ENCODE measurements at places on chromosomes 13 and 19.

- DNase-seq: peak; percentile 65
Observed at GRCh38 chr13:21476893-21477472, 17.9 kb upstream of the ZDHHC20 start.

- DNase-seq: no peak
Observed at GRCh38 chr19:5558101-5558621, 9.6 kb downstream of the TINCR start.

GRCh38 chr19:18503971-18504885 lies 17.6 kb downstream of the ELL start:
- no peak for DNase-seq

DNA sequence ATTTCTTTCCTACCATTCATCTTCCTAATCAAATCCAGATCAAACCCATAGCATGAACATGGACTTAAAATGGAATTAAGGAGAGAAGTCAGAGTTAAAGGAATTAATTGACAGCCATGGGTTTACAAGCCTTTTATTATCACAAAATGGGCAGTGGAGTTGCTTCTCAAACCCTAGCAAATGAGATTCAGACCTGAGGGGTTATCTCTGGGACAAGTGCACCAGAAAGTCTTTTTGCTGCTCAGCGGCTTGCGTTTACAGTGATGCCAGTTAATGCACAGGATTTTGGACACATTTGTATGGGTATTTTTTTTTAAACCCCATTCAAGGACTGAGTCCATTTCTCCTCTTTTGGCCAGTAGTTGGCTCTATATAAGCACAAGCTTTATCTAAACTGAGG lies 503.0 kb downstream of the EFNB2 start:
- no peak for DNase-seq

- no peak for DNase-seq
Observed at GRCh38 chr19:32404933-32405430, 588 bp upstream of the DPY19L3 start.

DNA sequence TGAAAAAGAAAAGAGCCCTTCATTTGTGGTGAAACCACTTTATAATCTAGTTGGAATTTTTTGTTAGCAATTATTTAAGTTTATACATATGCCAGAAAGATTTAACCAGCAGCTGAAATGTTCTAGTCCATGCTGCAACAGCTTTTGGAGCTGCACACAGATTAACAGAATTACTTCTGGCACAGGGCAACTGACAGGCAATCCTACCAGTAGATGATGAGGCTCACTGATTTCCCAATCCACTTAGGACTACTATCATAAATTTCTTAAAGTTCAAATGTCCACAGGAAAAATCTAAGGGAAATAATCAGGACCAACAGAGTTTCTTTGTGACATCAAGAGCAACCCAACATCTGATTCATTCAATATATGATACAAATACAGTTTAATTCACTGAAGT lies 78.8 kb downstream of the CRYL1 start:
- DNase-seq: no peak

GRCh38 chr13:104206450-104207044 lies 1140.3 kb upstream of the SLC10A2 start:
- DNase-seq: no peak

Data from stimulated activated CD8-positive, alpha-beta memory T cell treated with anti-CD3 and anti-CD28 coated beads, Interleukin-15, amount 100 ng/mL, for 1 hour (primary cell).